Esophagus squamous epithelium (tissue), 5 donors: ENCODE measurements at places on chromosomes 3 and 15. TPM values are rescaled to one million over a fixed set of nuclear protein-coding genes. Genes with fewer than 3 reads are reported as not detected.

GRCh38 chr3:21345382-21345976, 405.5 kb downstream of the ZNF385D start:
- no peaks in the 10 kb centered on the region for H3K36me3 ChIP-seq
- H3K4me3 ChIP-seq, result no peak overlapping the region
- H3K4me1 ChIP-seq, result no peaks in the 10 kb centered on the region

- H3K4me1 ChIP-seq, result no peaks in the 10 kb centered on the region
- H3K4me3 ChIP-seq, result no peak overlapping the region
- H3K36me3 ChIP-seq, result no peaks in the 10 kb centered on the region
- H3K27me3 ChIP-seq, result no peaks in the 10 kb centered on the region
- no peak overlapping the region for H3K27ac ChIP-seq
Measured at GRCh38 chr3:127637546-127637945, 8.6 kb downstream of the PODXL2 start.

DNA sequence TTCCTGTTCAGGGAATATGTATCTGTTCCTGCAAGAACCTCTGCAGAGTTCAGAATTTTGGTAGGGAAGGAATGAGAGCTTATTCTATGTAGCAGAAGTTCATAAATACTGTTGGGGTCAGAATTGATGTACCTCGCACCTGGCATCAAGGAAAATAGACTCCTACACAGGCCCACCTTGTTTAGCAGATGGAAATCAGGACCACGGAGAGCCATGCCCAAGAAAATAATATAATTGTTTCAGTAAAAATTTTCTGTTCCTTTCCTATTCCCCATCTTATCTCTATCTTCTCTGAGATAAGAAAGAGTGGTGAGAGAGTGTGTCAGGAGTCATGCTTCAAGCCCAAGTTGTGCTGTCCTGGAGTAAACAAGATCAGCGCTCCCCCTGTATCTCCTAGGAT, 404.7 kb upstream of the UBE2E2 start:
- H3K27ac ChIP-seq, result no peak overlapping the region
- no peaks in the 10 kb centered on the region for H3K27me3 ChIP-seq
- H3K4me3 ChIP-seq, result no peak overlapping the region
- H3K4me1 ChIP-seq, result no peaks in the 10 kb centered on the region

- peaks cover 21% of the 10 kb centered on the region for H3K4me1 ChIP-seq
- DNase-seq, result no peak
- H3K4me3 ChIP-seq, result no peak overlapping the region
- no peaks in the 10 kb centered on the region for H3K36me3 ChIP-seq
Measured at GRCh38 chr3:54653456-54654195, 274.2 kb downstream of the LRTM1 start.

- H3K27me3 ChIP-seq, result no peaks in the 10 kb centered on the region
- H3K36me3 ChIP-seq, result no peaks in the 10 kb centered on the region
Measured at GRCh38 chr3:106593381-106593780, 724.6 kb upstream of the CBLB start.

C3orf33 gene
- total RNA-seq, result 0.67 TPM

POLG gene
- 48.2 TPM for total RNA-seq

CCNB2 gene
- total RNA-seq, result 12.2 TPM

GOLGA8N gene
- 3.2 TPM for total RNA-seq

- no peak for DNase-seq
- no peaks in the 10 kb centered on the region for H3K27me3 ChIP-seq
- H3K4me3 ChIP-seq, result no peak overlapping the region
- H3K27ac ChIP-seq, result no peak overlapping the region
- no peaks in the 10 kb centered on the region for H3K4me1 ChIP-seq
Measured at GRCh38 chr3:59733041-59733809, 683.4 kb upstream of the CFAP20DC start.

NRROS gene
- total RNA-seq, result 4.8 TPM

DNA sequence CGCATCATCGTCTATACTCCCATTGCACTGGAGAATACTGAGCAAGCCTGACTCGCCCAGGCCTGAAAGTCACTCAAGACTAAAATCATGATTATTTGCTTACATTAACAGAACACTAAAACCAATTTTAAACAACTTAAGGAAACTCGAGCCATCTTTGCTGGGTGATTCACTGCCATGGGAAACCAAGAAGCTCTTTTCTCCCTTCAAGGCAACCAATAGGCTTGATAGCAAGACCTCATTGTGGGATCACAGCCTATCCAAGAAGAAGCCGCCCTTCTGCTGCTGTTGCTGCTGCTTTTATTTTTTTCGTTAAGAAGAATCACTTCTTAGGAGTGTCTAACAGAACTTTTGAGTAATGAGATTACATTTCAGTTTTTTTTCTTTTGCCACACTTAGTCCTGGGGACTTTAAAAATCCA, 479.4 kb downstream of the FOXP1 start:
- no peaks in the 10 kb centered on the region for H3K27me3 ChIP-seq
- H3K4me1 ChIP-seq, result peaks cover 22% of the 10 kb centered on the region
- no peak overlapping the region for H3K4me3 ChIP-seq
- no peak for DNase-seq

GRCh38 chr15:80618685-80619400, 76.3 kb upstream of the ABHD17C start:
- H3K4me3 ChIP-seq, result no peak overlapping the region
- H3K27ac ChIP-seq, result peak overlapping the region; percentile 64
- peaks cover 48% of the 10 kb centered on the region for H3K4me1 ChIP-seq
- H3K36me3 ChIP-seq, result no peaks in the 10 kb centered on the region

- no peak overlapping the region for H3K4me3 ChIP-seq
- no peak overlapping the region for H3K27ac ChIP-seq
- DNase-seq, result no peak
- no peaks in the 10 kb centered on the region for H3K36me3 ChIP-seq
- peaks cover 51% of the 10 kb centered on the region for H3K4me1 ChIP-seq
Measured at GRCh38 chr3:158106766-158107471, 699 bp upstream of the SHOX2 start.

- H3K4me1 ChIP-seq, result no peaks in the 10 kb centered on the region
- H3K27ac ChIP-seq, result no peak overlapping the region
- H3K36me3 ChIP-seq, result peaks cover 86% of the 10 kb centered on the region
- no peaks in the 10 kb centered on the region for H3K27me3 ChIP-seq
- H3K4me3 ChIP-seq, result no peak overlapping the region
Measured at GRCh38 chr3:138072796-138073195, 42.6 kb downstream of the DZIP1L start.

DNA sequence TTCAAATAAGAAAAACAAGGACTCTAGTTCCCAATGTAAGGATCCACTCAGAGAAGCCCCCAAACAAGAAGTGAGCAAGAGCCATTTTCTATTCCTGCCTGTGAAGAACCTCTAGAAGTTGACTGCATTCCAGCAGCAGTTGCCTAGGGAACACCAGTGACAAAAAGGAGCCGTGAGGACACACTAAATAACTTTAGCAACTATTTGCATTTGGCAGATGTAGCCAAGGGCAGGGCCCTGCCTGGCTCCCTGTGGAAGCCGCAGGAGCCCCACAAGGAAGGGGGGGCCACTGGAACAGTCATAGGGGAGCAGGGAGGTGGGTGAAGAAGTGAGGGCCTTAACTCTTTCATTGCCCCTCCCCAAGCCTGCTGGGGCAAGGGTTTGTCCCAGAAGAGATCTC, 470.2 kb upstream of the PROK2 start:
- no peak overlapping the region for H3K4me3 ChIP-seq
- peak overlapping the region; percentile 58 for H3K27ac ChIP-seq
- peaks cover 30% of the 10 kb centered on the region for H3K27me3 ChIP-seq
- no peak for DNase-seq

DNA sequence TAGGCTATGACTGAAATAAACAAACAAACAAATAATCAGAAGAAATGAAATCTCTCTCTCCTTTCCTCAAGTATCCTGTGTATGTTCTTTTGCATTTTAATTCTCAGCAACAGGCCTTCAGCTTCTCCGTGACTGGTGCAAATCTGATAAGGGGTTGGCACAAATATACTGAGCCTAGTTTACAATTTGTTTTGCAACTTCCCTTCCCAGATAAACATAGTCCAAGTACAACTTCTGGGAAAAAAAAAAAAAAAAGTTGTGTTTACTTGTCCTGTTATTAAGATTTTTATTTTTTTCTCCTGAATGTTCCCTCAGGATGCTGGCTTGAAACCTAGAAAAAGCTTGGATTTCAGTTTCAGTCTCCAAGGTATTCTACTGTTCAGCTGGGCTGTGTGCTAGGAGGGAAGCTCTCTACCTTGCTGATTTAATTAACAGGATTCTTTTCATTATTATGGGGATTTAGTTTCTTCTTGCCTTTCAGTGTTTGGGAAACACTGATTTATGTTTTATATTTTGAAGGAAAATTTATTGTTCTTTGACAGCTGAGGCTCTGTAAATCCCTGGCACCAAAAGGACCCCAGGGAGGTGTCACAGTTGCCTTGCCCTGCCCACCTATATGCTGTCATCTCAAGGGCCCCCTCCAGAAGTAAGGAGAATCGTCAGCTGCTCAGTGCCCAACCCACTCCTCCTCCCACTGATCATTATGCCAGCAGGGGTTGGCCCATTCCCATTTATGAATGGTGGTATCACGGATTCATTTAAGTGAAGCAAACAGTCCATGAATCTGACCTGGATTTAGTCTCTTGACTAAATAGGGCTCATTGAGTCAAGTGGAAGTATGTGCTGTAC, 185.2 kb downstream of the MEIS2 start:
- H3K36me3 ChIP-seq, result no peaks in the 10 kb centered on the region
- no peaks in the 10 kb centered on the region for H3K4me1 ChIP-seq
- no peak overlapping the region for H3K27ac ChIP-seq
- H3K4me3 ChIP-seq, result no peak overlapping the region

CILP gene
- 8.1 TPM for total RNA-seq

GRCh38 chr3:187957165-187957581, 196.8 kb upstream of the LPP start:
- no peaks in the 10 kb centered on the region for H3K36me3 ChIP-seq
- H3K27ac ChIP-seq, result no peak overlapping the region
- H3K4me1 ChIP-seq, result peaks cover 27% of the 10 kb centered on the region
- no peaks in the 10 kb centered on the region for H3K27me3 ChIP-seq
- H3K4me3 ChIP-seq, result no peak overlapping the region

DNA sequence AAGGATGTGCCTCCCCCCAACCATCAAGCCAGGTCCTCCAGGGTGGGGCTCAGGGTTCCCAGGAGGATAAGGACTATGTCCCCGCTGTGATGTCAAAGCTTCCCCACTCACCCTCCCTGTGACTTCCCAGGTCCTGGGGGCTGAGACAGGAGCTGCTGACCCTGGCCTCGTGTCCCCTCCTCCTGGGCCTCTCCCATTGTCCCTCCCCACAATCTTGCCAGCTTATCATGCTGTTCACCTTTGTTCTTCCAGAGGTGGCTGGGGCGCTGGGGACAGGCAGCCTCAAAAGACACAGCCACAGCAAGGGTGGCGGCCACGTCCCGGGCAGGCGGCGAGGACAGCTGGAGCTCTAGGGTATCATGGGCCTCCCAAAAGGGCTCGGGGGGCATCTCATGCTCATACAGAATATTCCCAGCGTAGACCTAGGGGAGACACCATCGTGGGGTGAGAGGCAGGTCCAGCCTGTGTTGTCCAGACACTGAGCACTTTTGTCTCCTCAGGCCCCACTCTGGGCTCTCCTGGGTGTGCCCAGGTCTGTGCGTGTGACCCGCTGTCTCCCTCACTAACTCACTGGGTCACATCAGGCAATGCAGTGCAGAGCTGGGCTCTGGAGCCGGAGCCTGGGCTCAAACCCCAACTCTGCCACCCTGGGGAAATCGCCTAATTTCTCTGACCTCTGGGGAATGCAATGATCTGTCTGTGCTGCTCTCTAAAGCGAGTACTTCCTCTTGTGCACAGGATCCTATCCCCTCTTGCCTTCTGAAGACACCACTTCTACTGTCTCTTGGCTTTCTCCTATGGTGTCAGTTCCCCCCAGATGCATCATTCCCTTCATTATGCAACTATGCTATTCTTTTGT, 30.0 kb downstream of the SNX33 start:
- peaks cover 15% of the 10 kb centered on the region for H3K36me3 ChIP-seq
- H3K27ac ChIP-seq, result no peak overlapping the region
- H3K4me1 ChIP-seq, result peaks cover 37% of the 10 kb centered on the region
- H3K27me3 ChIP-seq, result no peaks in the 10 kb centered on the region
- H3K4me3 ChIP-seq, result no peak overlapping the region

EXD1 gene
- not detected for total RNA-seq
